ENCODE measurements at places on chromosomes 7 and 10.
A peak's percentile ranks its signal among the peaks of the same experiment; 100 is the strongest.

- no peak for DNase-seq
Observed at GRCh38 chr7:44230286-44230685, 29.5 kb downstream of the YKT6 start.

DNA sequence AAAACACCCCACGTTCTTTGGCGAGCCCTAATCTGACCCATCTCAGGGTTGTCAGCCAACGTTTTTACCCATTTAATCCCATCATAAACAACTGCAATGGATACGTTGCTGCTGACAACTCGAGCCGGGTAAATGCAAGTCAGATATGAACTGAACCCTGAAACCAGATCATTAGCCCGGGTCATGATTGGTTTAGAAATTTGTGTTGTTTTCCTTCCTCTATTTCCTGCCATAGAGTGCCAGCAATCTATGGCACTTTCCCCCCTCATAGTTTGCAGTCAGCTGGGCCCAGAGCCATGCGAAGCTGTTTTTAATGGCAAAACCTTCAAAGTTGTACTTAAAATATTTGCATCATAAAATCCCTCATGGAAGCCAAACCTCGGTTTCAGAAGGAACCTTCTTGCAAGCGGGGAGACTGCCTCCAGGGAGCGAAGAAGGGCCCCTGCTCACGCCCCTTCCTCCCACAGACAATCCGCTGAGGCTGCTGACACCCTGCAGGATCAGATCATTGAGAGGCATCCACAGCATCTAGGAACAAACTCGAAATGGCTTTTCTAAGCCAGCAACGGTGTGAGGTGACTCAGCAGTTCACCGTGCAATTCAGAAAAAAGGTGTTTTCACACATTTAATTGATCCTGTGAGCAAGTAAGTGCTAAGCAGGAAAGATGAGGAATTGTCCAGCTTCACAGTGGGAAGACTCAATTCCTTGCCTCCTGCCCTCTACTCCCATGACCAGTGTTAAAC, 710.1 kb downstream of the PARD3 start:
- no peak for DNase-seq

GRCh38 chr10:75101416-75102251, 9.8 kb upstream of the SAMD8 start:
- no peak for DNase-seq

DNA sequence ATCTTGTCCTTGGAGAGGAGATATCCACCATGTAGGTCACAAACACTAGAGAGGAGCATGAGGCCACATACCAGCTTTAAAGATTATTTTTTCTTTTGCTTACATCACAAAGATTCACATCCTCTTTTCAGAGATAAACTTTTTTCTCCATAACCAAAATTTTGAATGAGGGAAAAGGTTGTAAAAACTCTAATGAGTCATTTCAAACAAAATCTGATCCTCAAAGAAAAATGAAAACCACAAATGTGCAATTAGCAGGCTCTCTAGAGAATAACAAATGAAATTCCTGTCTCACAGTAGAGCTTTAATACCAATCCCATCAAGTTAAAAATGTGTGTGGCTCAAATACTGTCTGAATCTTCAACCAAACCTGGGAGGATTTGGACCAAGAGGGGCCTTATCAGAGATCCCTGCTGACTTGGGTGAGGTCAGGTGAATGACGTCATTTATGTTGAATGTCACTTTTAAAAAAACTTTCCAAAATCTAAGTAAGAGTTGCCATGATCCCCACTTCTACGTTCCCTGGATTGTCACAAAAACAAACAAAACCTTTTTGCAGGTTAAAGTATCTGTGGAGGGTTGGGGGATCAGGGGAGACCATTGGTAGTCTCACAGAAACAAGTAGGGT, 261.5 kb upstream of the NPSR1 start:
- DNase-seq, result no peak

DNA sequence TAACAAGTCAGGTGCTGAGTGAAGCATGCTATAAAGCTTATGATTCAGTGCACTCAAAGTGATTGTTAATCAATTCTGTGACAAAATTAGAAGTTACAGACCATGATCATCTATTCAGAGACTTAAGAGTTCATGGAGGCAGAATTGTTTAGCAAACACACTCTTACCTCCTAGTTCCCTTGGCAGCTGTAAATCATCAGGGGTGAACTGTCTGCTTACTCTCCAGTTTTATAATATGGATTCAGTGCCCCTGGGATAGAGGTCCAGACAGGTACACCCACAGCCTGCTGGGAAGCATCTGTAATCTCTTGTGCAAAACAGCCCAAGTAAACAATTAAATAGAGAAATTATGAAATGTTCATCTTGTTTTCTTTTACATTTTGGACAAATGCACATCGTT, 835.0 kb upstream of the COBL start:
- DNase-seq, result no peak

DNA sequence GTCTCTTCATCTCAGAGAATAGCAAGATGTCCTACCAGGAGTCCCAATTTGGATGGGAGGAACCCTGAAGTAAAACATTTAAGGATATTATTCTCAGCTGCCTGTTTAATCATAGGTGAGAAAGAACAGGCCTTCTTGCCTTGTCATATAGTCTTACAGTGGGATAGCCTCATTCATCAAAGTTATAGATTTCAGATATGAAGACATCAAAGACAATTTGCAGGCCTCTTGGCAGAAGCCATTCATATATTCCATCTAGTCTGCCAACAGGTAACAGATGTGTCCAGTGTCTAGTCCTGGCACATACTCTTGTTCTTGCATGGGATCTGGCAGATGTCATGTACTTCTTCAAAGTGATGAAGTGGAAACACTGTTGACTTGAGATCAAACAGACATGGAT, 601.3 kb upstream of the GHITM start:
- DNase-seq, result no peak

- DNase-seq, result no peak
Observed at GRCh38 chr10:42519761-42520460, 118.5 kb downstream of the ZNF33B start.

- DNase-seq, result no peak
Observed at GRCh38 chr7:92608380-92609322, 18.5 kb upstream of the FAM133B start.

GRCh38 chr7:117961235-117961634, 88.0 kb upstream of the CTTNBP2 start:
- DNase-seq, result no peak

- no peak for DNase-seq
Observed at GRCh38 chr10:117248750-117249465, 8.0 kb downstream of the SLC18A2 start.

DNA sequence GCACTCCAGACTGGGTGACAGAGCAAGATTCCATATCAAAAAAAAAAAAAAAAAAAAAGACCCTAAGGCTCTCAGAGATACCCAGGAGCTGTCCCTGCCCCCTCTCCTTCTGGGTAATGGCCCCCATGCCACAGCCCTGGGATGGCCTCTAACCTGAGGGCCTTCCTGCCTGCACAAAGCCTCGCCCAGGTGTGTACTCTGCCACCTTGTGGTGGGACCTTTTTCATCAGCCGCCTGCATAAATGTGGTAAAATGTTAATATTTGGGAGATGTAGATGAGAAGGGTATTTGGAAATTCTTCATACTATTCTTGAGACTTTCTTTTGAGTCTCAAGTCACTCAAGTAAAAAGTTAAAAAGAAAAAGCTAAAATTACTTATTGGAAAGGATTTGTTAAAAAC, 46.3 kb upstream of the RNF216 start:
- peak; percentile 56 for DNase-seq

DNA sequence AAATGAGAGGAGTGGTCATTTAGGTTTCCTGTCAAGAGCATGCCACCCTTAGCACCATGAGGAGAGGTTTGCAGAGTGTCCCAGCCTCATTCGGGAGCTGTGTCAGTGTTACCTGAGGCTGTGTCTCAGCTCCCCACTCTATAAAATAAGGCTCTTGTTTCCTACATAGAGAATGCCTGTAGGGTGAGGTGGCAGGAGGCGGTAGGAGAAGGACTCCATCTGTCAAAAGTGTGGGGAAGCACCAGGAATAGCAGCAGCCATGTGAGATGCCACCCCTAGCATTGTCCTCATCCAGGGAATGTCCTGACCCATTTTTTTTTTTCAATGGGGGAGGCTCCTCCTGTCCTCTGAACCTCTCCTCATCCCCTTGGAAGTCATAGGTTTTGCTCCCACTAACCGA, 451.2 kb downstream of the PLXNA4 start:
- DNase-seq, result no peak

- no peak for DNase-seq
Observed at GRCh38 chr10:97095701-97096260, 90.0 kb downstream of the SLIT1 start.

- DNase-seq, result no peak
Observed at GRCh38 chr10:109831846-109832245, 91.5 kb downstream of the XPNPEP1 start.

DNA sequence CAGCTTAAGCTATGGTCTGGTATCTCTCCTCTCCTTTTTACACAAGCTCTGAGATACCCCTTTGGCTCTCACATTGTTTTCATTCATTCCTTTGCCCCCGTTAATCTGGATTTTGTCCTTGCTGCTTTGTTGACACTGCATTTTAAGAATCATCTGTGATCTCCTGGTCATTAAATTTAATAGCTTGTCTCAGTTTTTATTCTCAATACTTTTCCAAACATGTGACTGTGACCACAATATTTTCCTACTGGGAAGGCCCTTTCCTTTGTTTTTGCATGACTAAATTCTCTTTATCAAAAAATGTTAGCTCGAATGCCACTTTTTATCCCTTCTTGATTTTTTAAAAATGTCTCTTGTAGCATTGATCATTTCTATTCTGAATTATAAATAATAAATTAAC, 171.2 kb downstream of the SUGCT start:
- DNase-seq, result no peak

GRCh38 chr7:23966941-23967340, 256.9 kb downstream of the STK31 start:
- no peak for DNase-seq

- DNase-seq, result no peak
Observed at GRCh38 chr10:55628260-55628701, 732.8 kb downstream of the ZWINT start.

DNA sequence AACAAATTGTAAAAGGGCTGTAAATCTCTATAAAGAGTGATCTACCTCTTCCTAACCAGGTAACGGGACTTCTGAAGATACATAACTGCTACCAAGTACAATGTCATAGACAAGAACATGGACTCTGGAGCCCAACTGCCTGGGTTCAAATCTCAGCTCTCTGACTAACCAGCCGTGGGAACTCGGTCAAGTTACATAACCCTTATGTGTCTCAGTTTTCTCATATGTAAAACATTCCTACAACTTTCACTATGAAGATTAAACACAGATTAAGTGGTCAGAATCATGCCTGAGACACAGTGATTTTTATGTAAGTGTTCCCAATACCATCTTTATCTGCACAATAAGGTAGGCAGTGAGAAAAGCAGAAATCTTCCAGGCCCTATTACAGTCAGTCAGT, 52.6 kb downstream of the ITGB1 start:
- no peak for DNase-seq

DNA sequence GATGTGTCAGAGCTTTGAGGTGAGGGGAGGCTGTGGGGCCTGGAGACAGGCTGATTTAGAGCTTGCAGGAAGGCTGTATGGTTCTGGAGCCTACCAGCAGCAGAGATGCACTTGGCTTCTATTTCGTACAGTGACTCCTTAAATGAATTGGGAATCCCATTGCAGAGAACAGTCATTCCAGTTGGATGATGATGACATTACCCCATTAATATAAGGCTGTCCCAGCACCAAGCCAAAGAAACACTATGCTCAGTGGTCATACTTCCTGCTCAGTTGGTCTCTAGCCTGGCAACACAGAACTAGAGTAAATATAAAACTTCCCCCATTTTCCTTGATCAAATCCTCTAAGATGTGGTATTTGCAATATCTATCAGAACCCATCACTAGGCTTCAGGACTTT, 5.7 kb upstream of the CLEC5A start:
- DNase-seq, result no peak

DNA sequence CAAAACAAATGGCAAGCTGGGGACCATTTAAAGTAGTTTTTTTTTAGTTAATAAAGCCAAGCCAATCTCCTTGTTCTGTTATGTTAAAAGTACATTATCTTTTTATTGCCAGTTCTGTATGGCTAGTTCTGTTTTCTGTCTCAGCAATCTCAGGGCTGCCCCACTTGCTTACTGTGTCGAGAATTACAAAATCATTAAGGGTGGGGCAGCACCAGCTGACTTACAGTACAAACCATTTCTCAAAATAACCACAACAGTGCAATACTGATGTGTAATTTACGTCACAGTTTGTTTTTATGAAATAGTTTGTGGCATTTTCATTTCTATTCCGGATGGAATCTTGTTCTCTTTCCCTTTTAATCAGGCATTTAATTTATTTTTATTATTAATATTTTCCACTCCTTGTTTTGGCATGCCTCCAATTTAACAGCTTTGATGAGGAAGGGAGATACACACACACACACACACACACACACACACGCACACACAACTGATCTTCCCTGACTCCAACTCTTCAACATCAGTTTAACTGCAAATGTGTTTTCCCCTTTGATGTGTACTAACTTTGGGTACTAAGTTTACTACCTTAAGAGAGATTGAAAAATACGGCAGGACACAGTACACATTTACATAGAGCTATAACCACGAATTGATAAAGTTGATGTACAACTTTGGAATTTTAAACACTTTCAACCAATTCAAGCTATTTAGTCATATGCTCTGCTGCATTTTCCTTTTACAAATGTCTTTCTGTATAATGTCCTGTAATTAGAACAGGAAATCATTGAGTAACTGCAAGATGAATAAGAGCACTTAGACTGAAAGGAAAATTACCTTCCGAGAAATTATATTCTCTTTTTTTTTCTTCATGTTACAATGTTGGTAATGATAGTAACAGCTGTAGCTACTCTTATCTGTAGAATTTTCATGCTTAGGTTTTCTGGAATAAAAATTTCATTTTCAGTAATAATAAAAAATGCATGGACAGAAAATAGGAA, 91.5 kb downstream of the ARID5B start:
- DNase-seq, result peak; percentile 81

GRCh38 chr10:74956555-74957111, 130.2 kb downstream of the KAT6B start:
- DNase-seq, result no peak

DNA sequence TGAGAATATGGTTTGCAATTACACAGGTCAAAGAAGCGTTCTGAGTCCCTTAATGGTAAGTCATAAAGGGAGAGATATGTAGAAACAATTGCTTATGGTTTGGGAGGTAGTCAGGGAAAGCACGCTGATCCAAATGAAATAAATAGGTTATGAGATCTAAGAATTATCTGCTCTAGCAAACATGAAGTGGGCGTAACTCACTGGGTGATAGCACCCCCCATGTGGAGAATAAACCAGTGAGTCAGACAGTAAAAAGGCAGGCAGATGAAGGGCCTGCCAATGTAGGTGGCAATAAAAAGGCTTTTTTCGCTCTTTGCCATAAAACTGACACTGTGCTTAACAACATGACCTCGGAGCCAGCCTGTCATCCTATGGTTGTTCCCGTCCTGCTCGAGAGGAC, 306.9 kb downstream of the GLRX3 start:
- no peak for DNase-seq

Data from CD4-positive, alpha-beta T cell treated with Interleukin-4 for 4 hours (primary cell).